Inflammatory macrophage treated with lipopolysaccharide for 4 hours (primary cell): ENCODE measurements at places on chromosomes 6 and 20.
A peak's percentile ranks its signal among the peaks of the same experiment; 100 is the strongest.

GRCh38 chr6:144493035-144493910 lies 208.1 kb downstream of the UTRN start:
- DNase-seq = no peak

DNA sequence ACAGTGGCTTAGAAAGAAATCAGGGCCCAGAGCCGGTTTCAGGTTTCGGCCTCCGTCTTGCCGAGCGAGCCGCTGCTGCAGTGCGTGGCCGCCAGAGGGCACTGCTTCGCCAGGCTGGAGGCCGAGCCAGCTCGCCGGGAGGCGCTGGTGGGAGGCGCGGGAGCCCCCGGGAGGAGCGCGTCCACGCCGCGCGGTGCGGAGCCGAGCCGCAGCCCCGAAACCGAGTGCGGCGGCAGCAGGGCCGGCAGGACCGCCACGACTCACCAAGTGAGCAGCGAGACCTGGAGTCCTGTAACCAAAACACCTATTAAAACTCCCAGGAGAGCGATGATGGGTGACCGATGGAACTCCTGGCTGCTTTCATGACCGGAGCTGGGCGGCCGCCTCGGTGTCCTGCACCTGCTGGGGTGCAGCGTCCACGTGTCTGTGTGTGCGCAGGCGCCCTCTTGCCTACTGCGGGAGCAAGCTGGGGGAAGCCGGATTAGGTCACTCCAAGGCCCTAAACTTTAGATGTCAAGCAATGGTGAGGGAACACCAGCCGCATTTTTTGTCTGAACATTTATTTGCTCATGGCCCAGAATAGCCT lies 186.9 kb upstream of the UST start:
- DNase-seq = peak; percentile 62

DNA sequence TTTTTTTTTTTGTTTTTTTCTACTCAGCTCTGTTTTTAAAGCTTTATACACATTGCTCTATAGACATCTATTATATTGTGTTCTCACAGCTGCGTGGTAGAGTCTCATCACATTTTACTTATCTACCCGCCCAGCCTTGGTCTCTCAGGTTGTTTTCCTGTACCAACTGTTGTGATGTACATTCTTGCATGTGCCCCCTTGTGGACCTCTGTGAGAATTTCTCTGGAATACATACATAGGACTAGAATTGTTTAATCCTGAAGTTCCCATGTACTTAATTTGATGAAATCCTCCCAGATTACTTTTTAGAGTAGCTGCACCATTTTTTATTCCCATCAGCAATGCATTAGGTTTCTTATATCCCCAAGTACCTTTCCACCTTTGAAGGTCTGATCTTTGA lies 40.4 kb upstream of the TINAG start:
- DNase-seq = peak; percentile 5

DNA sequence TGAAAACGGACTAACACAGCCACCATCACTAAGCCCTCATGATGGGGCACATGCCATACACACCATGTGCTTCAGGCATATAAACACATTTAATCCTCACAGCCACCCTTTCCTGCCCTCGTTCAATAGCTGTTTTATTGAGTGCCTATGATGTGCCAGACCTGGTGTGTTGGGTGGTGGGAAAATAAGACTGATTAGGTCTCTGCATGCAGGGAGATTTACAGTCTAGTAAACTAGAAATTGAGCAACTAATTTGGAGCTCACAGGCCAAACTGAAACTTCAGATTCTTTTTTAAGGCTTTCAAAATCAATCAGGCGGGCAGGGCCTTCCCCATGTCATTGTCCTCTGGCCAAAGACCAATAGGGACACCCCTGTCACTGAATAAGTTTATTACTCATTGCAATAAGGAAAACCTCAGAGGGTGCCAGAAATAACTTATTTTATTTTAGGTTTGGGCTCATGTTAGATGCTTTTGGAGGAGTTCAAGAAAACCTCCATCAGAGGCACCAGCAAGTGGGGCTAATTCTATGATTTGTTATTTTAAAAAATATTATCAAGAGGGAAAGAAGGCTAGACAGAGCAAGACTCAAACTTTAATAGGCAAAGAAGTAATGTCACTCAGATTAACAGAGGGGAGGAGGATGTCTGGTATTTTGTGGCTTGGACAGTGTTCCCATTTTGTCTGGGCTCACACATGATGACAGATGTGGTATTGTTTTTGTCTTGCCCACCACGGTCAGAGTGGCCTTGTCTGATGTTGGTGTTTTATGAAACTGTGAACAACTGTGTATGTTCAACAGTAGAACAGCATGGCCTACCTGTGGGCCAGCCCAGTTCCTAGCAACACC lies 12.0 kb downstream of the ZFP64 start:
- no peak for DNase-seq

GRCh38 chr6:107819217-107819616 lies 4.9 kb downstream of the SCML4 start:
- DNase-seq = no peak

DNA sequence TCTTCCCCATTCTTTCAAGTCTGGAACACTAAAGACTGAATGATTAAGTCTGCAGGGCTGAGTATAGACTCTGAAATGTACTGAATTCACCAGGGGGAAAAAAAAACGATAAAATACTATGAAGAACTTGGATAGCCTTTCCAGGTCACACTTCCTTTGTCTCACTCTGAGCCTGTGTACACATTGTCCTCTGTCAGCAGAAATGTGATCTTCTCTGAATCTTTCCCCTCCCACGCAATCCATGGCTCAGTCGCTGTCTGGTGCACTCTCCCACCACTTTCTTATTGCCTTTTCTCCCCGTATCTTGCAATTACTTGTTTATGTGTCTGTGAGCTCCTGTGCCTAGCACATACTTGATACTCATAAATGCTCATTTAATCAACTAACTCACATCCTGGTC lies 212.6 kb upstream of the RSPO3 start:
- DNase-seq = no peak
